GDM1 (cell line): ENCODE measurements at places on chromosomes 12 and 14.

DNA sequence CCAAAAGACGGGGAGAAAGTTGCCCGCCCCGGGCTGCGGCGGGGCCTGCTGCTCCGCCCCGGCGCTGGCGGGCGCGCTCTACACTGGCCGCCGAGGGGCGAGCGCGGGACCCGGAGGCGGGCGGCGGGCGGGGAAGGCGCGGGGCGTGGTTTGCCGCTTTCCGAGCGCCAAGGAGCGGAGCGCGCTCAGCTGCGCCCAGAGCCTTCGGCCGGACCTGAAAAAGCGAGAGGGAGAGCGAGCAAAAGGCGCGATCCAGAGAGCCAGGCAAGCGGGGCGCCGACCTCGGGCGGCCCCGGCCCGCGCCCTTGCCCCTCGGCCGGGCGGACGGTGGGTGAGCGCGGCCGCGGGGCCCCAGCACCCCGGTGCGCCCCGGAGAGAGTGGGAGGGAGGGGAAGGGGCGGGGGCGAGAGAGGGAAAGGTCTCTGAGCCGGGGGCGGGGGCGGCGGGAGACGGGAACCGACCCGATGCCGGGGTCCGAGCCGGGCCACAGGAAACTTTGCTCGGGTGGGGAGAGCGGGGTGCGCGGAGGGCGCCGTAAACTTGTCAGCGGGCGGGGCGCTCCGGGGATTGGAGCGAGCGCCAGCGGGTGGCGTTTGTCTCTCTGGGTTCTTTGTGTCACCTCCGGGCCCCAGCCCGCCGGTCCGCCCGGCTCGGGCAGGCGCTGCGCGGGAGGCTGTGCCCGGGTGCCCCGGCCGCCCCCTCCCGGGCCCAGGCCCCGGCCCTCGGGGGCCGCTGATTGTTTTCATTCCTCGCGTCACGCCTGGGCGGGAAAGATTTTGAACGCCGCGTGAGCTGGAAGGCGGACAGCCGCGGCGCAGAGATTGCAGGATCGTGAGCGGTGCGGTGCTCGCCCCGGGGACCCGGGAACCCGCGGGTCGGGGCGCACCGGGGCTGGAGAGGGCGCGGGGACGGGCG, at the start of gene SYNE2:
TSS of gene SYNE2 (plus strand) at position 188 of the 915 bp plus-strand sequence. CDS start 56,145 bp downstream, outside the sequence.
- no peak for DNase-seq

DNA sequence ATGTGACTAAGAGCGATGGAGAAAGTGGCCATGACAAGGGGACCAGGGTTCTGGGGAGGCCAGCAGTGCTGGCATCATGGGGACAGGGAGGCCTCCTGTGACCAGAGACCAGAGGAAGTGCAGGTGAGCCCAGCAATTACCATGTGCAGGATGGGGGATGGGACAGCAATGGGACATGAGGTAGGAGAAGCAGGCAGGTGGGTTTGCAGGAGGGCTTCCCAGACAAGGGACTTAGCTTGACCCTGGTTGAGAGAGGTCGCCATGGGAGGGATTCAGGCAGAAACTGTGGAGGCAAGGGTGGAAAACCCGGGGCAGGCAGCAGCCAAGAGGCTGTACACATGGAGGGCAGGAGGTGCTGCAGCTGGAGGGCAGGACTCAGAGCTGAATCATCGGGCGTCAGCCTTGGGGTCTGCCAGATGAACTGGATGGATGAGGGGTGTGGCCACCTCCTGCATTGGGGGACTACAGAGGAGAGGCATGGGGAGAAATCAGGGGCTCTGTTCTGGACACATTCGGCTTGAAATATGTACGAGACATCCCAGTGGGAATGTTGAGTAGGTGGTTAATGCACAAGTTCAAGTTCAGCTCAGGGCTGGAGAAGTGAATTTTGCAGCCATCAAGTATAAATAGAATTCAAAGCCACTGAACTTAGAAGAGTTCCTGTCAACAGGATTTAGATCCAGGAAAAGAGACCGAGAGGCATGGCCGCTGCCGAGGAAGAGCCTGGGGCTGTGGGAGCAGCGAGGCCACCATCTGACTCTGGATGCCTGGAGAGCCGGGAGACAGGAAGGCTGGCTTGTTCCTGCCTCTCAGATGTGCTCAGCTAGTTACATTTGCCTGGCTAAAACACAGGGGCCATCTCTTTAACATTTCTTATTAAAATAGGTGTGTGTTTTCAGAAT, 36.6 kb downstream of the SFSWAP start:
- no peak for DNase-seq

DNA sequence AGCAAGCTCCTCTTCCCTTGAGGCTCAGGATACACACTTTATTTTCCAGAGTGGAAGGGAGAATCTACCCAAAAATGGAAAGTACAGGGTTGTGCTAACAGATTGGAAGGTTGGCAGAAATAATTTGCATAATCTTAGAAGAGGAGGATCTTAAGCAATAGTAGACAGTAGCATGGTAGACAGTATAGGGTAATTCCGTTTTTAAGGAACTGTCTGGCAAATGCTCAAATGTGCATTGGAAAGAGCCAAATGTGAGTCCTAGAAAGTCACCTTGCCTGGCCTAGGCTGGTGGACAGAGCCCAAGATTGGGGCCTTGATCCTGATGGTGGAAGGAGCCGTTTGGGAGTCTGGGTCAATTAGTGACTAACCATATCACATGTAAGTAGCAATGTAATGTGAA, 13.1 kb upstream of the CARMIL3 start:
- no peak for DNase-seq

GRCh38 chr12:49332441-49332861, 4.5 kb downstream of the C1QL4 start:
- DNase-seq = no peak

DNA sequence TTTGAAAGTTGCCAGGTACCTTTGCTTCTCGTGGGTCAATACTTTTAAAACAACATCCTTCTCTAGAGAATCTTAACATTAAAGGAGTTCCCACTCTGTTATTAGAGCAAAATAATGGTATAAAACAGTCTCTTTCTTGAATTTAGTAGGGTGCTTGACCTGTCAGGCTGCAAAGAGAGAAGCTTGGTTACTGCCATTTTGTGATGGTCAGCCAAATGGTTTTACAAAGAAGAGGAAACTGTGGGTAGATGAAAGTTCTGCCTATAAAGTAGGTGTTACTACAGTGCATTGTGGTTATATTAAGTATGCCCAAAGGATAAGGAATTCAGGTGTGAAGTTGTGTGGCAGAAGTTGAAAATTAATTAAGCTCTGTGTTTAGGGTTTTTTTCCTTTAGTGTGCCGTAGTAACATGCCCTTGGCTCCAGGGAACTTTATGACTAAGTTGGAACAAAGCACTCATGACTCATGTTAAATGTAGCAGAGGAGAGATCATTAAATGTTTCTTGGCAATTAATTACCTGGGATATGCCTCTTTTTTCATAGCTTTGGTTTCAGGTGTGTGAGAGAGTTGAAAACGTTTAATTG, 354.0 kb upstream of the KITLG start:
- no peak for DNase-seq

DNA sequence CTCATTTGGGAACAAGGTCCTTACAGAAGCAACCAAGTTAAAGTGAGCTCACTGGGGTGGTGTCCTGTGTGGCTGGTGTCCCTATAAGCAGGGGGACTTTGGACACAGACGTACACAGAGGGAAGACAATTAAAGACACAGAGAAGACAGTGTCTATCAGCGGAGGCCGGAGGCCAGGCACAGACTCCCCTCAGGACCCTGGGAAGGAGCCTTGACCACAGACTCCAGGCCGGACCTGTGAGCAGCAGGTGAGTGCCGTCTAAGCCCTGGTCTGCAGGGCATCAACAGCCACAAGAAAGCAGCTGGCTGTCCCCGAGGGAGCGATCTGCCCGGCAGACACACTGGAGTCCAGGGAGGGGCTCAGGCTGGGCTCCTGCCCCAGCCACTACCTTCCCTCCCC, 219.1 kb upstream of the C14orf180 start:
- no peak for DNase-seq

DNA sequence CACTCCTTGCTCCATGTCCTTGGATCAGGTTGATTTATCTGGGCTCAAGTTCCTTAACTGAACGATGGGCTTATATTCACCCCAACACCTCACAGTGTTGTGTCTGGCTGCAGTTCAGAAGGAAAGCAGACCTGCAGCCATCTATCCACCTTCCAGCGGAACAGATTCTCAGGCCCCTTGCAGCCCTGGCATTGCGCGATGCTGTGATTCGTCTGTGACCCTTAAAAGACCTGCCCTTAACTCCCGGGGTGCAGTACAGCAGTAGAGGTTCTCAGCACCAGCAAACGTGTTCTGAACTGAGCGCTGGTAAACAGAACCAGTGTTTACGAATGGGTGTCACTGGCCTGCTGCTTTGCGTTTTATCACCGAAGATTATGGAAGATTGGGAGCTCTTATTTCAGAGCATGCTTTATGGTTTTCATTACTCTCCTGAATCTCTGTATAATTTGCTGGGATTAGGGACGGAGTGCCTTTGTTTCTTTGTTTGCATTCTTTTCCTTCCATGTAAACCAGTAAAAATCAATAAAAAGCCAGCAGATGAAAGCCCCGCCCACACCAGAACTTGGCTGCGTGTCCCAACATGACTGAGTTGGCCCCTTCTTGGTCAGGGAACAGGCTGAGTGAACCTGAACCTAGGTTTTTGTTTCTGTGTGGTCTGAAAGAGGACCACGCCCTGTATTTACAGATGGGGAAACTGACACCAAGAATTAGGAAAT, 286.7 kb upstream of the CRY1 start:
- no peak for DNase-seq

DNA sequence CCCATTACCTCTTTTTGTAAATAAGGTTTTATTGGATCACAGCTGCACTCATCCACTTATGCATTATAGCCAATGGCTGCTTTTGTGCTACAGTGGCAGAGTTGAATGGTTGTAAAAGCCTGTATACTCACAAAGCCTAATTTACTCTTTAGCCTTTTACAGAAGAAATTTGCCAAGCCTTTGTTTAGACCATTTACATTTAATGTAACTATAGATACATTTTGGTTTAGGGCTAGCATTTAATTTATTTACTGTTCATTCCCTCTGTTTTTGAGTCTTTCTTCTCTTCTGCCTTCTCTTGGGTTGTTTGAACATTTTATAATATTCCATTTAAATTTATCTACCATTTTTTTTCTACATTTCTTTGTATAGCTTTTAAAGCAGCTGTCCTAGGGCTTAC, 217.1 kb upstream of the AMIGO2 start:
- no peak for DNase-seq

GRCh38 chr12:108782971-108783370, 51.7 kb upstream of the CORO1C start:
- DNase-seq = no peak

- no peak for DNase-seq
These were observed 126.1 kb upstream of the MAX start for GRCh38 chr14:65228436-65228835.

DNA sequence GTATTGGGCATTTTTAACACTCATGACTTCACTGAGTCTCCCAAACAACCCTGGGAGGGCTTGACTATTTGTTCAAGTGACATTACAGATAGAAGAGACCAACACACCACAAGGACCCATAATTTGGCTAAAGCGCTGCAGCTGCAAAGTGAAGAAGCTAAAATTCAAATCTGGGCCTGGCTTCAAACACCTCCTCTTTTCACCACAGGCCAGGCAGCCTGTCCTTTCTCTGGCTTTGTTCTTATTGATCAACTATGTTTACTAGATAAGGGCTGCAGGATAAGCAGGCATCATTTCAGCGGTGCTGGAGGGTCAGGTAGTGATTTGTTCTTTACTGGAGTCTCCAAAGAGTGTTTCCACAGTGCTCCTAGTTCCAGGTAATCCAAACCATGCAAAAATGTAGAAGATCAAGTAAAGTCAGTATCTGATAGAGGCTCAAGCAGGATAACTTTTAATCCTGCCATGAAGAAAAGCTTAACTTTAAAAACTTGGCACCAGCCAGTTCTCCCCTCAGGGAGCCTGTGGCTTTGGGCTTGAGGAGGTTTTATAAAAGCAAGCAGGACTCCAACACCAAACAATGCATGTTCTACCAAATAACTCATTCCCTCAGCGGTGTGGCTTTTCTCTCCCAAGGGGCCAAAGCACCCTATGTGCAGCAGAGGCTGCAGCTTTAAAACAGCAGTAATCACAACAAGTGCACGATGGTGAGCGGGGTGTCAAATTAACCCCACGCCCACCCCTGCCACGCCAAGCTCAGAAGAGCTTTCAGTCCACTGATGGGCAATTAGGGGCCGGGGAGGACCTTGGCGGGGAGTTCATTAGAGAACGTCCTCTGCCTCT, 16.8 kb downstream of the CLMN start:
- DNase-seq = no peak

DNA sequence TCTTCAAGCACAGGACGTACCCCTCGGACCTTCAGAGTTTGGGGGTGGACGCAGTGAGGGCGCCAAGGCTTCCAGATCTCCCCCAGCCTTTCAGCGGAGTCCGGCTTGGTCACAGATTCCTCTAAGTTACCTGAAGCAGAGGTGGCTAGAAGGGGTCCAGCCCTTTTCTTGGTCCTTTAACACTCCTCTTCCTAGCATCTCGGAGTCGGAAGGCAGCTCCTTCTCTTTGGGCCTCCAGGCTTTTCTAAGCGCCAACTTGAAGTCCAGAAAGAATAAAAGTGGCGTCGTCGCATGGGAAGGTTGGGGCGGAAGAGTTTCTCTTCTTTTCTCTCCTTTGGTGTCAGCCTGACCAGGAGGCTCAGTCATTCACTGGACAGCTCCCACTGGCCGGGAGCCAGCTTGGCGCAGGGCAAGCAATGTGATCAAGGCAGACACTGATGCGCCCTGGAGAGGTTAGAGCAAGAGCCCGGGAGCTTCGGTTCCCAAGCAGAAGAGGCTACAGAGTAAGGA, 9.6 kb downstream of the OR6S1 start:
- no peak for DNase-seq

- no peak for DNase-seq
These were observed 10.0 kb downstream of the INF2 start for GRCh38 chr14:104699426-104699748.

GRCh38 chr12:6092784-6093722, 31.4 kb downstream of the VWF start:
- DNase-seq = no peak

DNA sequence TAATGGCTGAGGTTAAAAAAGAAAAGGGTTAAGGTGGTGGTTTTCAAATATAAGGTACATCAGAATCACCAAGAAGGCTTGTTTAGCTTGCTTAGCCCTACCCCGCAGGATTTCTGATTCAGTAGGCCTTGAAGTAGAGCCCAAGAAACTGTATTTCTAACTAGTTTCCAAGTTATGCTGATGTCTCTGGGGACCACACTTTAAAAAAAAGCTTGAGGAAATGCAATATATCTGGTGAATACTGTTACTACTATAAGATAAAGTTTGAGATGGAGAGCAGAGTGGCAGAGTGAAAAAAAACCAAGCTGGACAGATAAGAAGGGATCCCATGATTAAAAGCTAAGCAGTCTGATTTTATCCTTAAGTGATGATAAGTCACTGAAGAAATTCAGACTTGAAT, 18.3 kb upstream of the GXYLT1 start:
- DNase-seq = no peak

GRCh38 chr14:87111126-87111525, 881.9 kb downstream of the GALC start:
- DNase-seq = no peak

DNA sequence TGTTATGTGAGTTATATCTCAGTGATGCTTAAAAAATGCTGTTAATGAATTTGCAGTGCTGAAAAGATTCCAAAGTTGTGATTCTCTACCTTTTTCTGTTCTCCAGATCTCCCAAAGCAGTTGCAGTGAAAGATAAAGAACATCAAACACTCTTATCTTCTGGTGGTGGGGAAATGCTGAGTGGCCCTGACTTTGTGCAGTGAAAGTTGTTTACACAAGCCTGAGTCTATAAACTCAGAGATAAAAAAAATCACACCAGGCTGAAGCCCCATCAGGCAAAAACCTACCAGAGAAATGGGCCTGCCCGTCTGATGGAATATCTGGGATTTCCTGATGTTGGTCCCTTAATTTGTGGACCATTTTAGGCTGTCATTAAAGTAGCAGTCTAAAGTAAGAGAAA, 46.1 kb downstream of the RASSF3 start:
- no peak for DNase-seq

GRCh38 chr12:125983784-125984500, 918.7 kb downstream of the AACS start:
- no peak for DNase-seq
